ENCODE measurements at places on chromosomes 2 and 18.

GRCh38 chr2:236047886-236048540, 120.2 kb downstream of the GBX2 start:
- no peak for DNase-seq

- DNase-seq: no peak
Measured at GRCh38 chr2:237201461-237202287, 116.0 kb downstream of the COPS8 start.

DNA sequence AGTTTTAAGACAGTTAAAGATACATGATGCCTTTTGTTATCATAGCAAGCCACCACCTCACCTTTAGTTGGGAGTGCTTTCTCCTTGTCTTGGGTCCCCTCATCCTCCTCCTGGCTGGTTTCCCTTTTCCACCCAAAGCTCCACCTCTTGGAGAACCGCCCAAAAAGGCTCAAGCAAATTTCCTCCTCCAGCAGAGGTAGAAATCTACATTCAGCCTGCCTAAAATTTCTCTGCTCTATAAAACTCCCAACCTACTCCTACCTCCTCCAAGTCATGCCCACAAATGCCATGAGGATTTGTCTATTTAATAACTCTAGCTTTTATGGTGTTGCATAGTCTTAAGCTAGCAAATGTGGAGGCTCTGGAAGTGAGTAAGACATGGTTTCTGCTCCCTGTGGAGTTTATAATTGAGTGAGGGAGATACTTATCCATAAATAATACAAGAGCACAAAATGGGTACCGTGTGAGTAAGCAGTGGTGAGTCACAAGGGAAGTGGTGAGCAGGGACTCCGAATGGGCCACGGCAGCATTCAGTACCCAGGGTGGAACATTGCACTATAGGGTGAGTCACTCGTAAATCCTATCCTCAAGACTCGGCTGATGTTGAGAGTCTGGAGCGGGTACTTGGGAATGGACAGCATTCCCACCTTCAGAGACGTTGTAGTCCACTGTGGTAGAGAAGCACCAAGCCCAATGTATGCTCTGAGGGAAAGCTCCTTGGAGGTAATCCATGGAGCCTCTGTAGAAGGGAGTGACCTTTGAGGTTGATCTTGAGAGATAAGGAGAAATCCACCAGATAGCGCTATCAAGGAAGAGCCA, 146.3 kb downstream of the RTN4 start:
- no peak for DNase-seq

DNA sequence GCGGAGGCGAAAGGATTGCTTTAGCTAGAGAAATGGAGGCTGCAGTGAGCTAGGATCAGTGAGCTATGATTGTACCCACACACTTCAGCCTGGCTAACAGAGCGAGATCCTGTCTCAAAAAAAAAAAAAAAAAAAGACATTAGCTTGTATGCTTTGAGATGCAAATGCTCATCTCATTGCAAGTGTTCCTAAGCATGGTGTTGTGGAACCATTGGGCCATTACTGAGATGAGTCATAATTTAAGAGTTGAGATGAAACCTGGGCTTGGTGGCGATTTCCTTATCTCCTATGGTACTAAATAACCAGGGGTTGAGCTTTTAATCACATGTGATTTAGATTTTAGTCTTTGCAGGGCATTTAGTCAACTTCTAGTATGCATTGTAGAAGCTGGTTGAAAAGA, 2.2 kb downstream of the PLEKHA3 start:
- DNase-seq: peak; percentile 3

DNA sequence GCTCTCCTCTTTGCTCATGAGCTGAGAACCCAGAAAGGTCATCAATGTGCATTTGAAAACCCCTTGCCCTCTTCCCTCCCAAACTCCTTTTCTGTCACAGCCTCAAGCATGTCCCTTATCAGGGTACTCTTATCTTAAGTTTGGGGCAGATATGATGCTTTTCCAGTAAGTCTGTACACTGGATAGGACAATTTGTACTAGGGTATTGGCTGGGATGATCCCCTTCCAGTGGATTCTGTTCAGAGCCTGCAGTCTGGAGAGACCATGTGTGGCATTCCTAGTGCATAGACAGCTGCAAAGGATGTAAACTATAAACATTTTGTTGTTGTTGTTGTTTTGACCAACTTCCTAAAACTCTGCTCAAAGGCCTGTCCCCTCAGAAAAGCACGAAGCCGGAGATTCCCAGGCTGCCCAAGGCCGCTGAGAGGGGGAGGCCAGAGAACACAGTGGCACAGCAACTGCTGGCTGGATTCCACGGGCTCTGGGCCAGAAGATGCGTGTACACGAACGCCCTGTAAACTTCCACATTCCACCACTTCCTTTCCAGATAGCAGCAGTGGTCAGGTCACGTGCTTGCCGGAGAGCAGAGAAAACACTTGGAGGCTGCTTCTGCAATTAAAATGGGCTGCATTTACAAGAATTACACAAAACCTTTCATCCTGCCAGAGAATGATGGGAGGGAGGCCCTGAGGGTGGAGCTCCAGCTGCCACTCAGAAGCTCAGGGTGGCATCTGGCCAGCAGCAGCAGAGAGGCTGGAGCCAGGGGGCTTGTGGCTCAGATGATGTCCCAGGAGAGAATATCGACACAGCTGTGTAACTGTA, 42.1 kb downstream of the BMP10 start:
- DNase-seq: peak; percentile 75

DNA sequence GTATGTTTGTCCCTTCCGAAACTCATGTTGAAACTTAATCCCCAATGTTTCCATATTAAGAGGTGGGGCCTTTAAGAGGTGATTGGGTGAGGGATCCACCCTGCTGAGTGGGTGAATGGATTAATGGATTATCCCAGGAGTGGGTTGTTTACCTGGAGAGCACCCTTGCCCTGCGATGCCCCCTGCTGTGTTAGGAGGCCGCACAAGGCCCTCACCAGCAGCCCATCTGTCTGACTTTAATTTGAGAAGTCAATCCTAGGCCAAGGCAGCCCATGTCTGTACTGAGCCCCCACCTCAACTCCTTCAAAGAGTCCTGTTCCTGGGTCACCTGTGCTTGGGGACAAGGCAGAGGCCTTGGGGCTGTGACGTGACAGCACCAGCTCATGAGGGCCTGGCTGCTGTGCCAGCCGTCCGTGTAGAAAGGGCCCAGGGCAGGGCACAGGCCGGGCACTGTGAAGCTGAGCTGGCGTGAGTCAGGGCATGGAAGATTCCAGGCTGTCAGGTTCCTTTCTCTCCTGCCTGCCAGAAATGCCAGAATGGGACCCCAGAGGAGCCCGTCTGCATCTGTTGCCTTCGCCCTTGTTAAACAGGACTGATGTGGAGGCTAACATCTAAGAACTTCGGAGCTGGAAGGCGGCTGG, 21.3 kb upstream of the TAF1B start:
- DNase-seq: no peak

DNA sequence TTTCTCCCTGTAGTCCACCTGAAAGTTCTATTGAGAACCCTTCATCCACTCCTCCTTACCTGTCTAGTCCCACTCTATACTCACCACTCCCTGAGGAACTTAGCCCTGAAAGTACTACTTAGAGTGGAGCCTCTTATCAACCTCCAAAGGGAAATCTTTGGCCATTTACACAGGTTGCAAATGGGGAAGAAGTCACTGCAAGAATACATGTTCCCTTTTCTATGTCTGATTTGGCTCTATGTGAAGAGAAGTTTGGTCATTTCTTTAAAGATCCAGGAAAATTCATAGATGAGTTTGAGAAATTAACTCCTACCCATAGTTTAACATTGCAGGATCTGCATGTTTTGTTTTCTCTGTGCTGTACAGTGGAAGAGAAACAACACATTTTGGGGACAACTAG, 22.9 kb upstream of the MGAT4A start:
- DNase-seq: no peak
